ENCODE measurements at places on chromosomes 11 and 22. TPM values are rescaled to one million over a fixed set of nuclear protein-coding genes. Genes with fewer than 3 reads are reported as not detected.

DNA sequence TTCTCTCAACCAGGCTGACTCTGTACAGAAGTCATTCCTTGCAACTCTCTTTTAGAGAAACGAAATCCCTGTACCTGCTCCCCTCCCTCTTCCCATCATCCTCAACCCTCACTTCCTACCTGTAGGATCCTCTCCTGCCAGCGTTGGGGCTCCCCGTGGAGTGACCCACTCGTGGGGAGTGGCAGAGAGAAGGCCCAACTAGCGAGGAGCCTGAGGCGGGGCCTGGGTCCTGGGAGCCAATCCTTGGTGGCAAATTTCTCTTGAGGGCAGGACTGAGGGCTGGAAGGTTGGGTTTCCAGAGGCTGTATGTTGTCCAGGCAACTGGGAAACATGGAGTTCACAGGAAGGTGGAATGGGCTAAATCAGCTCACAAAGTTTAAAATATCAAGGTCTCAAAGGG is 10.4 kb downstream of the NHERF4 start:
- peak; percentile 79 for DNase-seq

PATE2 gene
- total RNA-seq, result not detected

CBLIF gene
- not detected for total RNA-seq

- DNase-seq, result no peak
Measured at GRCh38 chr11:35146074-35146521, 7.1 kb downstream of the CD44 start.

MS4A3 gene
- not detected for total RNA-seq

GNG3 gene
- total RNA-seq, result not detected

All from lung microvascular endothelial cell (primary cell).